Testis (tissue), 5 donors: ENCODE measurements at places on chromosomes 6 and 20. TPM values are rescaled to one million over a fixed set of nuclear protein-coding genes. Genes with fewer than 3 reads are reported as not detected.

Gene SCRT2
- 0.39 TPM for total RNA-seq

Gene PFDN4
- total RNA-seq, result 32.8 TPM

Gene HSPA1L
- total RNA-seq, result 30.3 TPM

DNA sequence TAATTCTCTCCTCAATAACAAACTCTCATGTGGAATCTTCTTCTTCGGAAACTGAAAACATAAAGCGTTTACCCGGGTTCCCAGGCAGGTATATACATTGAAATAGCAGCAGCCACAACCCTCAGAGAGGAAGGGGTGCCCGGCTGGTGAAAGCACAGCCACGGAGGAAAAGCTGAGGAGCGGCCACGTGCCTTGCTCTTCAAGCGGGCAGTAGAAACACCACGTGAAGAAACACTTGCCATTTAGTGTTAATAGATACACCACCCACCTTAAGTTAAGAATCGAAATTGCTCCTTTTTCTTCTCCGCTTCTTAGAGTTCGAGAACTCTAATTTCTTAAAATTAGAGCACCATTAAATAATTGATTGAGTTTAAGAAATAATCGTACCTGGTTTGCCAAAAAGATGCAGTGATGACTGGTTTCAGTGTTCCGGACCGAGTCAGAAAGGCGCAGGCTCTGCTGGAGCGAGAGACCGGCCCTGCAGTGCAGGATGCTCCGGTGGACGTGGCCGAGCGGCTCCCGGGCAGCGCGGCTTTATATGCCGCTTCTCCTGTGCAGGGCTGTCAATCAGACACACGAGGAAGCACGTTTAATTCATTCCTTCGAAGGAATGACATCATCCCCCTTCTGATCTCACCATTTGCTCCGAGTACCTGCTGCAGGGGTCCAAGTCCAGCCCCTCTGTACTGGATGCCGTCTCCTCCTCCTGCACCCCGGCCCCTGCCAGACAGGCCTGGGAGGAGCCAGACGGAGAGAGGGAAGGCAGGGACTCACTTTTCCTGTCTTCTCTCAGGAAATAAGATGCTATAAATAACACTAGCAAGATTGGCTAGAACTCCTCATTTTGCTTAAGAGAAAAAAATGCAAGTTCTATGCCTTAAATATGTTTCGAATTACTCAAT is at the start of gene THBS2:
TSS of gene THBS2 (minus strand) at position 510 of the 902 bp plus-strand sequence. CDS start 3,062 bp downstream, outside the sequence.
- no peak for DNase-seq

DNA sequence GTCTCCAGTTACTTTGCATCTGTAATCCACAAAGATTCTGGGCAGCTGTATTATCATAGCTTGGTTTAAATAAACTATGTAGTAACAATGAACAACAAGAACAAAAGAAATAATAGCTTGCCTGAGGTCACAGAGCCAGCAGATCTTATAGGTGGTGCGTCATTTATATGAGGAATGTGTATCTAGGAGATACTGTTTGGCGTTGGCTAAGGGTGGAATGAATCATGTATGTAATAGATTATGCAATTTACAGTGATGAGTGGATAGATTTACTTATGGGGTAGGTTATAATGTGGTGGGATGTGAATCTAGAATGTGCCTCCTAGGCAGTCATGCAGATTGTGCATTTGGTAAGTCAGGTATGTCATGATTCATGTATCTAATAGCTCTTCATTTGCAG is 42.8 kb downstream of the HNF4A start:
- no peak for DNase-seq

DNA sequence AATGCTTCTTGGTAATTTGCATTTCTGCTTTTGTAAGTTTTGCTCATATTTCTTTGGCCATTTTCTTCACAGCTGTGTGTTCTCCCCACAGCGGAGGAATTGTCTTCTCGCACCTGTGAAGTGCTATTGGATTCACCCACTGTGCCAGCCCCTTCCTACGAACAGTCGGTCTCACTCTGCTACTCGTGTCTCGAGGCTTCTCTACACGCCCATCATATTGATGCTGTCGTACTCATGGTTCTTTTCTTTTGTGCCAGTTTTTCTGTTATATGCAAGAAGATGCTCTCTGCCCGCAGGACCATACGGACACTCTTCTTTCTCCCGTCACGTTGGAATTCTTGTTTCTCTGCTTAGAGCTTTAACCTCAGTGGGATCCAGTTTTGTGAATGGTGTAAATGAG is 200.3 kb downstream of the DLL1 start:
- peak; percentile 9 for DNase-seq

GRCh38 chr6:129853996-129854711 is 7.0 kb downstream of the TMEM244 start:
- no peak for DNase-seq

DNA sequence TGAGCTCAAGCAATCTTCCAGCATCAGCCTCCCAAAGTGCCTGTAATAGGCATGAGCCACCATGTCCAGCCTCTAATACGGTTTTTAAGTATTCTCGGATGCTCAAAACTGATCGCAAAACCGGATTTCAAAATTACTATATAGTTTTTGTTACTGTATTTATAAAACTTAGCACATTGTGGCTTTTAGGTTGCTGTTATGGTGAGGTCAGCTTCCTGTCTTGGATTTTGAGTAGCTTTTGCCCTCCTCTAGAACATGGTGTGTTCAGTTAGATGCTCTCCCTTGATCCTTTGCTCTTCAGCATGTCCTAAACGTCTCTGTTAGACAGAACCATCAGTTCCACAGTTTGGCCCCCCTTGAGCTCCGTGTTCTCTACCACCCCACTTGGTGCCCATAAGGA is 96.2 kb downstream of the RPP40 start:
- DNase-seq, result no peak

DNA sequence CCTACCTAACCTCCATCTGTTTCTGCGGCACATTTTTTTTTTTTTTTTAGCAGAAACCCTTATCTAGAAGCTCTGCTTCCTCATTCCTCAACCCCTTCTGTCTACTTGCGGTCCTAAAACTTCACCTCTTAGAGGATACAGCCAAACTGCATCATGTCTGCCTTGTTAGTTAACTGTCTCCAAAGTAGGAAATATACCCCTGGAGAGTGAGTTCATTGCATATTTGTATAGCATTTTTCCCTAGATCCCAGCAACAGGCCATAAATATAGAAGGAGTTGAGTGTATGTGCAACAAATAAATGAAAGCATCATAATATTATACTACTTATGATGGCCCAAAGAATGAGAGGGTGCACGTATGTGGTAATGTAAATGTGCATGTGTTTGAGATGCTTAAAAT is 1288.6 kb upstream of the GJE1 start:
- no peak for DNase-seq

Gene NKX2-4
- 5.1 TPM for total RNA-seq

GRCh38 chr20:33068251-33068939 is 11.0 kb upstream of the BPIFB4 start:
- DNase-seq, result no peak
